ENCODE measurements at places on chromosomes 2 and 18.

DNA sequence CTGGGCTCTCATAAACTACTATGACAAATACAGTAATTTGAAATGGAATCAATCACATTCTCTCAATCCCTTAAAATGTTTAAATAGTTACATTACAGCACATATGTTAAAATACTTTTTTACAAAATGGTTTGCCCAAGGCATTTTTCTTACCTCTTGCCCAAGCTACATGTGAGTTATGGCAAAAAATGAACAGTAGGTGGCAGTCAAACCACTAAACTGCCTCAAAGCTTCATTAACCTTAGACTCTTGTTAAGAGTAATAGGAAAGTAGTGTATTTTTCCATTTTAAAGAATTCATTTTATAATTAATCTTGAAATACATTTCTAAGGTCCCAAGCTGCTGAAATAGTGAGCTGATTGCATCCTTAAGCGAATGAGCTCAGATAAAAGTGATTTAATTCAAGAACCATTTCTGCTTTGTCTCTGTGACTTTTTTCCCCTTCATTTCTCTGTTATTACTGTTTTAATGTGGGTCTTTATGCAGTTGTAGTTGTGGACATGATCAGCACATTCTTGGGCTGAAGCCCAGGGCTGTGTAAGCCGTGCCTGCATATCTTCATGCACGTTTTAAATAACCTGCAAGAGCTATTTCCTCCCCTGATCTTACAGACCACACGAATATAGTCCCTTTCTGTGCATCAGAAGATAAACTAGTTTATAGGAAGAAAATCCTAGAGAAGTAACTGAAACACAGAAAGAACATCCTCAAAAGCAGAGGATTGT lies 311.8 kb downstream of the LNPK start:
- no peak overlapping the region for H3K27ac ChIP-seq
- no peak overlapping the region for H3K4me3 ChIP-seq
- no peaks in the 10 kb centered on the region for H3K4me1 ChIP-seq

GRCh38 chr2:90069290-90069894 lies 1377.9 kb downstream of the RPIA start:
- H3K27ac ChIP-seq = no peak overlapping the region
- no peaks in the 10 kb centered on the region for H3K36me3 ChIP-seq
- H3K27me3 ChIP-seq = no peaks in the 10 kb centered on the region
- H3K4me3 ChIP-seq = peak overlapping the region; percentile 51
- H3K4me1 ChIP-seq = no peaks in the 10 kb centered on the region

- no peak overlapping the region for H3K4me3 ChIP-seq
- DNase-seq = no peak
- no peaks in the 10 kb centered on the region for H3K4me1 ChIP-seq
- H3K27me3 ChIP-seq = no peaks in the 10 kb centered on the region
- H3K27ac ChIP-seq = no peak overlapping the region
- no peaks in the 10 kb centered on the region for H3K36me3 ChIP-seq
Observed at GRCh38 chr18:24679062-24679461, 218.6 kb downstream of the HRH4 start.

DNA sequence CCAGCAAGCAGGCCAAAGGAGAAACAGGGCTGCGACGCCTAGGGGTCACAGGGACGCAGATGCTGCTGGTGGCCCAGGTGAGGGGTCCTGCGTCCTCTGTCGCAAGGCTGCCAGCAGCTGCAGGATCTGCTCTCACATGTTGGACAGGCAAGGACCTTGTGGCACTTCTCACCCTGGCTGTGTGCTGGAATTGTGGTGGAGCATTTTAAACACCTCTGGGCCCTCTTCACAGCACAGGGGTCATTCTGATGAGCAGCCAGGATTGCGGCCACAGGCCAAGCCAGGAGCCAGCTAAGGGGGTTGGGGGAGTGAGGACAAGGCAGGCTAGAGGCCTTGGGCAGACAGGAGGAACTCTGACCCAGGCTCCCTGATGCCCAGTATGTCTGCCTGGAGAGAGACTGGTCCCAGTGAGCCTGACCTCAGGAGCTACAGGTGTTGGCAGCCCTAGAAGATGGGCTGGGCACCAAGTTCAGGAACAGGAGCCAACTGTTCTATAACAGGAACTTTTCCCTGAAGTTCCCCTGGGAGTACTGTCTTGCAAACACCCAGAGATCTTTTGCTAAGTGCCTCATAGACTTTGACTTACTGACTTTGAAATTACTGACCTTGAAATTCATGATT lies 40.2 kb downstream of the EFR3B start:
- no peak overlapping the region for H3K27ac ChIP-seq
- H3K4me1 ChIP-seq = peaks cover 17% of the 10 kb centered on the region
- H3K4me3 ChIP-seq = no peak overlapping the region
- no peaks in the 10 kb centered on the region for H3K27me3 ChIP-seq
- no peak for DNase-seq
- no peaks in the 10 kb centered on the region for H3K36me3 ChIP-seq

GRCh38 chr2:12728221-12728777 lies 11.6 kb downstream of the TRIB2 start:
- no peaks in the 10 kb centered on the region for H3K27me3 ChIP-seq
- DNase-seq = no peak
- H3K4me3 ChIP-seq = no peak overlapping the region
- peaks cover 84% of the 10 kb centered on the region for H3K36me3 ChIP-seq

DNA sequence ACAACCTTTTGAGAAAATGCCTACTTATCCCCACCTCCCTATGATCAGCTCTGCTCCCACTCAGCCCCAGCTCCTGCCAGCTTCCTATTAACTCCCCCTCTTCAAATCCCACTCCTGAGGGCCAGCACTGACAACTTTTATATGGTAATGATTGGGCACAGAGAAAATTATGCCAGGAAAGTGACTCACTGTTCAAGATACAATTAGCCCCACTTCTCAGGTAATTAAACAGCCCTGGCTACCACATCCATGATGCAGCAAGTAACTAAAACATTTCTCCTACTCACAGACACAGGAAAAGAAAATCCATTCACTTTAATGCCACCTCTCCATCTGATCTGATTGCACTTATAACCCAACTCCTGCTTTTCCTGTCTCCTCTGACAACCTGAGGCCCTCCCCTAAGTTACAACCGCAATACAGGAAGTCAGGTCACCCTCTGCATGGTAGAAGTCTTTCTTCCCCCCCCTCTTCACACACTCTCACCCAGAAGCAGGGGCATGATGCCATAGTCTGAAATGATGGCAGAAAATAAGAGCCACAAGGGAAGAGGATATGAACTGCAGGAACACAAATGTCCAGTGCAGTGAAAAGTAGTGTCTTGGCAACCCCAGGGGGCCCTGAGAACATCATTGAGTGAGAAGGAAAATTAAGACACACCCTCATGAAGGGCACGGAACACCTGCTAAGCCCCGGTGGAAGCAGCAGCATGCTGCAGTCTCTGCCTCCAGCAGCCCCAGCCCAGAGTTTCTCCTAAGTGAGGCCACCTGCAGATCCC lies 54.4 kb downstream of the STK39 start:
- H3K27me3 ChIP-seq = no peaks in the 10 kb centered on the region
- H3K4me1 ChIP-seq = peaks cover 49% of the 10 kb centered on the region
- H3K36me3 ChIP-seq = no peaks in the 10 kb centered on the region
- peak overlapping the region; percentile 36 for H3K27ac ChIP-seq
- no peak for DNase-seq

DNA sequence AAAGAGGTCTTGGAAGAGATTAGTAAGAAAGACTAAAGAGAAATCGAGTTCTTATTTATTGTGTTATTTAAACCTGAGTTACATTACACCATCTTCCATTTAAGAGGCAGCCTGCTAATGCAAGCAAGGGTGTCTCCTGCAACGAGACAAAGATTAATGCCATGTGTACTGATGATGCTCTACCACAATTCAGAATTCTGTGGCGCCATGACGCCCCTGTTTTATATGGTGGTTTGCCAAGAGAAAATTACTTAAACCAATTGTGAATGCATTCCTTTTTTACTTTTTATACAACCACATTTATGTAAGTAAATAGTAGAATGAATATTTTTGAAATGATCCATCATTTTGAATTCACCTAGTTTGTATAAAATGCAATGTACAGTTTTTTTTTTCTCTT lies 356.1 kb upstream of the ZEB2 start:
- DNase-seq = no peak
- no peak overlapping the region for H3K27ac ChIP-seq
- no peaks in the 10 kb centered on the region for H3K4me1 ChIP-seq
- no peaks in the 10 kb centered on the region for H3K27me3 ChIP-seq
